ENCODE measurements at places on chromosomes 2 and 18. TPM values are rescaled to one million over a fixed set of nuclear protein-coding genes. Genes with fewer than 3 reads are reported as not detected.

Gene ZCCHC2
- total RNA-seq: 35.0 TPM

Gene PTPRM
- 96.5 TPM for total RNA-seq

Gene GRB14
- total RNA-seq: 10.0 TPM

Gene ANKRD30B
- 6.2 TPM for total RNA-seq

Gene IL36G
- not detected for total RNA-seq

Gene TSPYL6
- 0.77 TPM for total RNA-seq

Gene UPP2
- 2.1 TPM for total RNA-seq

Gene NAT8
- not detected for total RNA-seq

Gene RNF152
- total RNA-seq: 12.4 TPM

Gene VSNL1
- total RNA-seq: 810 TPM

Gene POTEI
- total RNA-seq: not detected

- DNase-seq: no peak
These were observed 7.1 kb downstream of the PCBP1 start for GRCh38 chr2:70094171-70094977.

GRCh38 chr2:96089356-96090195 is 26.8 kb downstream of the ADRA2B start:
- DNase-seq: peak; percentile 15

- peak; percentile 42 for DNase-seq
These were observed 61.4 kb downstream of the TXNL1 start for GRCh38 chr18:56576826-56577573.

GRCh38 chr2:42932271-42933151 is 140.1 kb upstream of the HAAO start:
- DNase-seq: no peak

GRCh38 chr2:15851076-15851693 is 89.2 kb upstream of the MYCN start:
- DNase-seq: no peak

DNA sequence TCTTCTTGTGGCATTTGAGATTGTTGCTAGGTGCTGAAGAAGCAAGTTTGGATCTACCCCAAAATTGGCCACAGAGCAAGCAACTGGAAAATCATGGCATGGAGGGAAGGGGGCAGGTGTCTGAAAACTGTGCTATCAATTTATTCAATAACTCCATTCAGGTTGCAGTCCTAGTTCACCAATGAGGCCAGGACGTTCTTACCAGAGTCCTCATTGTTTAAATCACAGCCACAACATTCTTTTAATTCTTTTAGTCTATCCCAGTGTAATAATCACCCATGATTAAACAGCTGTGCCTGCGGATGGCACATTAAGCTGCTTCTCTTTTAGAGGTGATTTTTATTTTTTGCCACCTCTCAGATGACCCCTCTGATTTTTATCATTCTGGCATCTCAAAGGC is 103.5 kb downstream of the ANKRD44 start:
- no peak for DNase-seq

- no peak for DNase-seq
These were observed 4.2 kb downstream of the PLEKHA3 start for GRCh38 chr2:178484245-178485041.

DNA sequence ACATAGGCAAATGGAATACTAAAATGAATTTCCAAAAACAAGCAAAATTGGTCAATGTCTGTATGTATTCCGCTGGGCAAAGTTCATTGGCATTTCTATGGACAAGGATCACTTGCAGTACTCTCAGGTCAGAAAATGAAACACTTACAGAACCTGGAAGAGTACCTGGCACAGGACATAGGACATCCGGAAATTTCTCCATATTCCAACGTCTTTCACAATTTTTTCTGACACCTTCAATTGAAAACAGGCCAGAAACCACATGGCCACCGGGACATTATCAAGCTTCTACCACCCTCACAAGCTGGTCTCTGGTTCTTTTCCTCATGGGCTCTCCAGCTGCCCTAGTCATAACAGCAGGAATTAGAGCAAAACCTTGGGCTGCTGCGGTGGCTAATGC is 96.9 kb upstream of the MSH6 start:
- no peak for DNase-seq

- no peak for DNase-seq
These were observed 94.8 kb downstream of the SPOPL start for GRCh38 chr2:138596403-138596802.

DNA sequence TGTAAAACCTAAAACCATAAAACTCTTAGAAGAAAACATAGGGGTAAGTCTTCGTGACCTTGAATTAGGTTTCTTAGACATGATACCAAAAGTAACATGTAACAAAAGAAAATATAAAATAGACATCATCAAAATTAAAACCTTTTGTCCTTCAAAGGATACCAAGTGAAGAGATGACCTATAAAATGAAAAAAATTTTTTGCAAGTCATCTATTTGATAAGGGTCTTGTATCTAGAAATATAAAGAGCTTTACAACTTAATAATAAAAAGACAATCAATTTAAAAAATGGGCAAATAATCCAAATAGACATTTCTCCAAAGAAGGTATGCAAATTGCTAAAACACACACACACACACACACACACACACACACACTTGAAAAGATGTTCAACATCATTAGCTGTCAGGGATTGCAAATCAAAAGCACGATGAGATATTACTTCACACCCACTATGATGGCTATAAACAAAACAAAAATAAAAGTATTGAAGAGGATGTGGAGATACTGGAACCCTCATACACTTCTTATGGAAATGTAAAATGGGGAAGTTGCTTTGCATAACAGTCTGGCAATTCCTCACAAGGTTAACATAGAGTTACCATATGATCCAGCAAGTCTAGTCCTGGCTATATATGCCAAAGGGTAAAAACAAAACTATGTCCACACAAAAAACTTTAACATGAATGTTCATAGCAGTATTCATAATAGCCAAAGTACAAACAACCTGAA is 23.3 kb downstream of the SPDYA start:
- DNase-seq: no peak

GRCh38 chr2:176096986-176097819 is 2.4 kb upstream of the HOXD12 start:
- peak; percentile 63 for DNase-seq

- no peak for DNase-seq
These were observed 114.2 kb downstream of the SEPTIN10 start for GRCh38 chr2:109499566-109499965.

DNA sequence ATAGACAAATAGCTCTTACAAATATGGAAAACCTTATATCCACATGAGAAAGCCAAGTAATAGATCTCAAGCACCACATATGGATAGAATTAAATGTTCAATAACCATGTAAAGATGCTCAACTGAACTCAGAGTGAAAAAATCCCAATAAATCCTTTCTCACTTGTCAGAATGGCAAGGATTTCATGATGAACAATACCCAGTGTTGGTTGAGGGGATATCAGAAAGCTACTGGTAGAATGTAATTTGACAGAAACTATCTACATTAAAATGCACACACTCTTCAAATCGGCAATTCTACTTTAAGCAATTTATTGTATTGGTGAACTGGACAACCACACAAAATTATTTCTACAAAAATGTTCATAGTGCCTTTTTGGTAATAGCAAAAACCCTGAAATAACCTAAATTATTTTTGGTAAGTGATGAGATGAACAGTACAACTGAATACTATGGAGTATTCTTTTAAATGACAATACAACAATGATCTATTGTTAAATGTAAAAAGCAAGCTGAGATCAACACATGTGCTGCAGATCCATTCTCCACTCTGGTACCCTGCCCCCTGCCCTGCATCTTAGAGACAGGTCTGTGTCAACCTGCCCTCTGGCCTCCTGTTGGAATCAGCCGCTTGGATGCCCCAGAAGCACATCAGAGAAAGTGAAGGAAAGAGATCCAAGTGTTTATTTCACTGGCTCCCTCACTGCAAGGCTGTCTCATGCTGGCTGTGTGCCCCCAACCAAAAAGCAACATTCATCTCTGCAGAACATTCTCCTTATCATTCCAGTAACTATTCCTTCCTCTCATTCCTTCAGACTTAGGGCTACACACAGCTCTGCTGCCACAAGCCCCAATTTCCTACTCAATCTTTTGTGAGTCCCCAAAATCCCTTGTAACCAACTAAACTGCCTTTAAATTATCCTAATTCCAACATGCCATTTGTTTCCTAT is 442.5 kb downstream of the LRATD1 start:
- peak; percentile 9 for DNase-seq

DNA sequence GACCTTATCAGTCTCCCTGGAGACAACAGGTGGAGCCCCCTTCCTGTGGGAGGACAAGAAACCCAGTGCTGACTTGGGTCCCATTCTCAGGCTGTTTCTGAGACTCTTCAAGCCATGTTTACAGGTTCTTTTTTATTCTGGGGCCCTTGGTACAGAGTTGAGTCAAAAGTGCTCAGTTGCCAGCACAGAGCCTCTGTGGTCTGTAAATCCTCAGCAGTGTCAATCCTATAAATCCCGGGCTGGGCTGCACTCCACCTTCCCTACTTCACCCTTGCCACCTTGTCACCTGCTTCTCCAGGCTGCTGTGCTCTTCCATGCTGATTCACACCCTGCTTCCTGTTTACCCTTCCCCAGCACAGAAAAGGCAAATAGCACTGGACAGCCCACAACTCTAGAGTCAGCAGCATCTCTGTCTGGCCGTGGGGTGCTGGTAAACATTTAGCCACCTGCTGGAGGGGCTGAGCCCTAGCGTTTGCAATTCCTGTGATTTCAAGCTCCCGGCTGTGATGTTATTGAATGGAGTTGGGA is 74.7 kb downstream of the TNFRSF11A start:
- DNase-seq: no peak

- DNase-seq: no peak
These were observed 171.1 kb upstream of the SKOR2 start for GRCh38 chr18:47422524-47422923.

GRCh38 chr18:2891526-2892431 is 45.0 kb downstream of the EMILIN2 start:
- no peak for DNase-seq

GRCh38 chr2:21097331-21097730 is 26.4 kb upstream of the TDRD15 start:
- DNase-seq: no peak

- DNase-seq: no peak
These were observed 43.9 kb downstream of the LRATD1 start for GRCh38 chr2:14676371-14676770.

Measured in dorsolateral prefrontal cortex (tissue), 122 donors.